ENCODE measurements at places on chromosomes 7 and 10.

- DNase-seq: peak; percentile 62
Measured at GRCh38 chr10:117374506-117375359, 507 bp downstream of the PDZD8 start.

GRCh38 chr10:89466599-89467035 lies 52.2 kb downstream of the IFIT5 start:
- no peak for DNase-seq

DNA sequence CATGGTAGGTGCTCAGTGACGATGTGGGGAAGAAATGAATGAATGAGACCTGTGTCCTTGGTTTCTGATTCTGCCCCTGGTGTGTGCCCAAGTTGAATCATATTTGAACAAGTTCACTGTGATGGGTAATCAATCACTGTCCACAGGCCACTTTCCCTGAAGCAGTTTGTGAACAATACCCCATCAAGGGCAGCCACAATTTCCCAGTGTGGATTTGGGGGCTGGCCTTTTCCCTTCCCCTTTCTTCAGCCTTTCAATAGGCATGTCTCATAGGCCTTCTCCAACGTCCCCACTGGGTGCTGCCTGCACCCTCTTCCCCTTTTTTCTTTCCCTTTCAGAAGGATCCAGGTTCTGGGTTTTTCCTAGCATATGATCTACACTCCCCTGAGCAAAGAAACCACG lies 64.7 kb downstream of the CREB5 start:
- DNase-seq: no peak

DNA sequence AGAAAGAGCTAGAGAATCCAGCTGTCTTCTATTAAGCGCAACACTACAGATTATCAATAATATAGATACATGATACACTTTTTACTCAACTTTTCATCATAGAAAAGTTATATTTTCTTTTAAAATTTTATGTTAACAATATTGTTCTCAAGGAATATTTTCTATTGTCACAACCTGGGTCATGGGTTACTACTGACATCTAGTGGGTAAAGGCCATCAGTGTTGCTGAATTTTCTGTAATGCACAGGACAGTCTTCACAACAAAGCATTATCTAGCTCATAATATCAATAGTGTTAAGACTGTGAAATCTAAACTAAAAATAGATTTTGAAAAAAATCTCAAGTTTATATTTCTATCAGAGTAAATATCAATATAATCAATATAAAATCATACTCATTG lies 209.8 kb downstream of the ZNF33B start:
- no peak for DNase-seq

- no peak for DNase-seq
Measured at GRCh38 chr10:3807211-3807927, 22.4 kb upstream of the KLF6 start.

DNA sequence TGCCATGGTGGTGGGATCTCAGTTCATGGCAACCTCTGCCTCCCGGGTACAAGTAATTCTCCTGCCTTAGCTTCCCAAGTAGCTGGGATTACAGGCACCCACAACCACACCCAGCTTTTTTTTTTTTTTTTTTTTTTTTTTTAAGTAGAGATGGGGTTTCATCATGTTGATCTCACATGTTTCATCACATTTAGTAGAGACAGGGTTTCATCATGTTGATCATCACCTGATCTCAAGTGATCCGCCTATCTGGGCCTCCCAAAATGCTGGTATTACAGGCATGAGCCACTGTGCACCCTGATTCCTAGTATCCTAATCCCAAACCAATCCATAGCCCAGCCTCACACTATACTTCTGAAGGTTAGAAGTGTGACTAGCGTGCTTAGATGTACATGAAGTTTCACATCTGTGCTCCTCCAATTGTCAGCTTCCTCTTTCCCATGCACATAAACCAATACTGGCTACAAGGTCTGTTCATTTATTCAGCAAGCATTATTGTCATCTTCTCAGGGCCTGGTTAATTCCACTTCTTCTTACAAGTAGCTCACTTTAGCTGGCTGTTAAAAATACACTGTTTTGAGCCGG lies 6.8 kb upstream of the NAT16 start:
- DNase-seq: no peak

GRCh38 chr10:35752469-35753461 lies 110.7 kb upstream of the FZD8 start:
- no peak for DNase-seq

DNA sequence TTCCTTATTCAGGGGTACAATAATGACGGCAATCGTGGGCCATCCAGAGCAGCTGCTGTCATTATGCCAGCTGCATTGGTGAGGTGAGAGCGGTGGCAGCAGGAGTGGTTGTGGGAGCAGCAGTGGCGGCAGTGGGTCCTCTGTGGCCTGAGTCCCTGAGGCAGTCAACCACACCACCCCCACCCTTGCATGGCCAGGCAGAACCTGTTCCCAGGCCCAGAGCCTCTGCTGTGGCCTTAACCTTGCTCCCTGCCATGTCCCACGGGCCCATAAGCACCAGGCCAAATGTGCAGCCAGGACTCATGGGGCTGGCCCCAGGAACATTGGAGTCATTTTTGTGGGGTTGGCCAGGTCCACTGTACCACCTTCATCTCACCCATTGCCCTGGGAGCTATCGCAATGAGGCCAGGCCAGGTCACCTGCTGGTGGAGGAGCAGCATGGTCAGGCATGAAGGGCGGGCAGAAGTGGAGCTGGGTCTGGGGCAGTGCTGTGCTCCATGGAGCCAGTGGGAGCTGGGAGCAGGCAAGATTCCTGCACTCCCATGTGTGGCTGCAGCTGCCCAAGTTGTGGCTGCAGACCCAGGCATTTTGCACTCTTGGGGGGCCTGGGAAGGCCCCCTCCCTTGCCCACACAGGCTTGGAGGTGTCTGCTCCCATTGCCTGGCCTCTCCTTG lies 213.5 kb downstream of the GPR158 start:
- no peak for DNase-seq

- DNase-seq: no peak
Measured at GRCh38 chr10:117647306-117647705, 104.8 kb downstream of the EMX2 start.

DNA sequence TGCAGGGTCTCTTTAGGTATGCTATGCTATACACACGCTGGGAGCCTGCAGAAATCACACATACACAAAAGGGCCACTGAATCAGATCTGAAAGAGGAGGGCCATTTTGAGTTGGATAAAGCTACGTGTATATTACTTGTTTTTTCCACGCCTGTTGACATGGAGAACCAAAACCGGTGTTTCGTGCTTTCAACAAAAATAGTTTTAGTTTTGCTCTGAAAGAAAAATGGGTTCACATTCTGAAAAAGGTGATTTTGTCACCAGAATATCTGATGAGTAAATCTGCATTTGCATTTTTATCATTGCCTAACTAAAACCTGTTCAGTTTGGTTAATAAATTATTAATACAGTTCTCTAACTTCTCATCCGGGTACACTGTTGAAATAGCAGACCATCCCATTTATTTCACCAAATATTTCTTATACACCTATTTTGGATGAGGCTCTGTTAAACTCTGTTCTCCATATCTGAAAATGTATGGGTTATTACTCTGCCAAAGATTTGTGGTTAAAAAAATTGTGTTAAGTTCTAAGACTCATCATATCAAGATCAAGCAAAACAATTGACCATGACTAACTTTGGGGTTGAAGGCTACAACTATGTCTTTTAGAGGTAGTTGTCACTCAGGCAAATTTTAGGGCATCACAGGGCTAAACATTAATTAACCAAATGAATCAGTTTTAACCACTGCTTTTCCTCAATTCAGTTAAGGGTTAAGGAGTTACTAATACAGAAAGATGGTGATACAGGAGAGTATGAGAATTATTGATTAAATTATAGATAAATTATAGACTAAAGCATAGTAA lies 101.2 kb upstream of the RPA3 start:
- no peak for DNase-seq

GRCh38 chr10:44619975-44620374 lies 235.1 kb upstream of the CXCL12 start:
- DNase-seq: no peak

- no peak for DNase-seq
Measured at GRCh38 chr10:89076120-89076519, 85.5 kb downstream of the FAS start.

- DNase-seq: no peak
Measured at GRCh38 chr7:28587211-28587610, 174.9 kb downstream of the CREB5 start.

DNA sequence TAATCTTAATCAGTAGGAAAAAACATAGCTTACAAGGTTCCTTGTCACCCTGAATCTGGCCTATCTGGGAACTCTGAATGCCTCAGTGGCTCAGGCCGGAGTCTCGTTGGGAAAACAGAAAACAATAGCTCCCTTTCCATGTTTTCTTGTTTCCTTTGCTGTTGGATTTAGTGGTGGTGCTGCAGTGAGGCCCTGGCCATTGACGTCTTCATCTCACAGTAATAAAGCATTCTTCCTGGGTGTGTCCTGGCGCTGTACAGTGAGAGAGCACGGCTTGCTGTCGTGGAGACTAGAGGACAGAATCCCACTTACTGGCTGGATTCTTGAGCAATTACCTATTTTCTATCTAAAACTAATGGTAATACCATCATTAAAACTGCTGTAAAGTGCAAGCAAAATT lies 1.3 kb upstream of the SPOCK2 start:
- no peak for DNase-seq

GRCh38 chr7:38211940-38212339 lies 33.9 kb downstream of the STARD3NL start:
- DNase-seq: no peak

DNA sequence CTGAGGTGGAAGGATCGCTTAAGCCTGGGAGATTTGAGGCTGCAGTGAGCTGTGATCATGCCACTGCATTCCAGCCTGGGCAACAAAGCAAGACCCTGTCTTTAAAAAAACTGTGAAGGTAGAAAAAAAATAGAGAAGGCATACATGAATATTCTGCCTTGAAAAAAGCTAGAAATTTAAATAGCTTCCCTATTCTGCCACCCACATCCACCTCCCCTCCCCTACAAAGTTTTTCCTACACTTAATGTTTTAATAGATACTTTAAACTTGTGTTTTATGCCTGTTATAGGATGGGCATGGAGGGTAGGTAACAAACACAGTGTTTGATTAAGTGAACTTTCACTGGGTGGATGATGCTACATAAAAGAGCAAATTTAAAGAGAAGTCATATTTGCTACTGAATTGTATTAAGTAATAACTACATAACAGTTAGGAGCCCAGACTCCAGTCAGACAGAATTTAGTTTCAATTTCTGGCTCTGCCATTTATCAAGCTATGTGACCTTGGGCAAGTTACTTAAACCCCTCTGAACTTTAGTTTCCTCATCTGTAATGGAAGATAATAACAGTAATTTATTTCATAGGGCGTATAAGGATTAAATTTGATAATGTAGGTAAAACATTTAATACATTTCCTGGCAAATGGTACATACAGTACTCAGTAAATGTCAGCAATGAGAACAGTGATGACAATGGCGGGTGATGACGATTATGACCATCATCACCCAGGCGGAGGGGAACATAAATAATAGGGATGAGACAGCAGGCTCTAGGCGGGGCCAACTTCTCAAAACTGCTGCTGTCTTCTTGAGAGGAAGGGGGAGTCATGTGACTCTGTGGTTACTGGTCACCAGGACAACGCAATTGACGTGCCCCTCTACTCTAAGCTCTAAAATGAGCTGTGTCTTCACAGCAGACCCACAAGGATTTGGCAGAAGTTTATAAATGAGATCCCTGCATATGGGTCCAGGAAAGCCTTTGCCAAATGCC lies 15.8 kb downstream of the DNMBP start:
- no peak for DNase-seq

DNA sequence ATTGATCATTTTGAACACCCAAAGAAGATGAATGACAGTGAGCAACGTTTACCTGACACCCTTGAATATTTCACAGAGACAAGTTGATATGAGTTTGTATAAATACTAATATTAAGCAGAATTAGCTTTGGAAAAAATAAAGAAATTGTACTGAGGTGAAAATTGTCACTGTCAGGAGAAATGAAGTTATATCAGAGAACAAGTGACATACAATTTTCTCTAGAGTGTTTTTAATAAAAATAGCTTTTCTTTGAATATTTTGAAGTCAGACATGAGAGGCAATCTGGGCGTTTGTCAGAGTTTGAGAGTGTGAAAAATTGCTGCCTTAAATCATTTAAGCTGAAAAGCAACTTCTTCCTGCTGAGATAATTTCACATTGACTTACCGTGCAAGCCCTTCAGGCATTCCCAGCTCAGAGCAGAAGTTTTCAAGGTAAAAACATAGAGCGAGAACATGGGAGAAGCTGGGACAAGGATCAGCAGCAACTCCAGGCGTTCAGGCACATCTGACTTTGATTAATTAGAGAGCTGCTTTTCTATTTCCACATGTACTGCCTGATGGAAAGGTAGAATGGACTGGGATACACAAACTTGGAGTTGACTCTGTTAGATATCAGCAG lies 535.9 kb downstream of the TFEC start:
- no peak for DNase-seq

DNA sequence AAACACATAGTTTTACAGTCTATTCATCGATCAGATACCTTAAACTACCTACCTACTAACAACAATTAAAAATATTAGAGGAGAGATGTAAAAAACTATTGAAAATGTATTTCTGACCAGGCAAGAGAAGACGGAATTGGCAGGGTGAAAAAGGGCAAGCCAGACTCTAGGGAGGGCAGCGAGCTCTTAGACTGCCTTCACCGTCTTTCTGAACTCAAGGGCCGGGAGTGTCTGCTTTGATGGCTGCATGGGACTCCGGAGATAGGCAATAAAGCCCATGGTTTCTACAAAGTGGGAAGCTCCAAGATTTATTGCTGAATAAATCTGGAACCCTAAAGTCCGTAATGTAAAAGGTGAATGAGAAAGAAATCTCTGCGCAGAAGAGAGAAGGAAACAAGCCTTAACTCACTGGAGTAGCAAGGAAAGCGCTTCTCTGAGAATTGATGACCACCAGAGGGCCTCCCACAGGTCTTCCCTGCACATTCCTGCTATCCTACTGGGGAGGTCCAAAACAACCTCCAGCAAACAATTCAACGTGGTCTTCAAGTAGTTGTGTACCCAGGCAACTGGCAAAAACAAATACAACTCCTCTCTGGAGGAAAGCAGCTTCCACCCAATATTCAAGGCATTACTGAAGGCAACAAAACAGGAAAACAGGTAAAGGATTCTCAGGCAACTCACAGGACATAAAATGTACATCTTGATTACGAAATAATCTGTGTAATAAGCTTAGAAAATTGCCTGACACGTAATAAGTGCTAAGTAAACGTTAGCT lies 181.3 kb downstream of the SDK1 start:
- DNase-seq: peak; percentile 39

- DNase-seq: no peak
Measured at GRCh38 chr10:23433701-23434100, 5.2 kb upstream of the OTUD1 start.

DNA sequence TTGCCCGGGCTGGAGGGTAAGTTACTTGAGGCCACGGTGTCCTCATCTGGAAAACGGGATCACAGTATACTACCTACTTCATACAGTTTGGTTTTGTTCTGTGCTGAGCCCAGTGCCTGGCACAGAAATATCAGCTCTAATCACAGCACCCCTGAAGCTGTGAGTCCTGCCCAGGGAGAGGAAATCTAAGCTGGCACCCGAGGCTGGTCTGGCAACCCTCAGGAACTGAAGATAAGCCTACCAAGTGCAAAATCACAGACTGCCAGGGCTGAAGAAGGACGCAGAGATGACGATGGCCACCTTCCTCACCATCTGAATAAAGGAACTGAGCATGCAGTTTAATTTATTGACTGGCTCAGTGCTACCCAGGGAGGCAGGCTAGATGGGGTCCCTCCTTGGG lies 7.7 kb upstream of the TMEM120A start:
- DNase-seq: no peak

All from liver (tissue), 10 donors.